ENCODE measurements at places on chromosomes 12 and 14.

DNA sequence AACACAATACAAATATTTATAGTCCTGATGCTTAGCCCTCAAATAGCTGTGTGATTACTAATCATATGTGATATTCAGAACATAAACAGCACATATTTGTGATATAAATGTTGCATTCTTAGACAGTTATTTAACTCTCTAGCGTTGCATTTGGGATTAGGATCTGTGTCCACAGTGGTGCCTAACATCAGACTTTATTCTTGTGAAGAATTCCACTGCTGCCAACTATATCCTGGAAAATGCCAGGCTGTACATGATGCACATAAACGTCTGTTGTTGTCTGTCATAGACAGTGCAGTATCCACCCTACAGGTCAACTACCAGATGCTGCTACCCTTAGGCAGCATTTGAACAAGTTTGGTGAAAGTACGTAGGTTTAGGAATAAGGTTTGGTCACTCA is 39.0 kb downstream of the SLC38A4 start:
- no peak for DNase-seq

- DNase-seq: no peak
These were observed 7.0 kb downstream of the MLF2 start for GRCh38 chr12:6745741-6746525.

DNA sequence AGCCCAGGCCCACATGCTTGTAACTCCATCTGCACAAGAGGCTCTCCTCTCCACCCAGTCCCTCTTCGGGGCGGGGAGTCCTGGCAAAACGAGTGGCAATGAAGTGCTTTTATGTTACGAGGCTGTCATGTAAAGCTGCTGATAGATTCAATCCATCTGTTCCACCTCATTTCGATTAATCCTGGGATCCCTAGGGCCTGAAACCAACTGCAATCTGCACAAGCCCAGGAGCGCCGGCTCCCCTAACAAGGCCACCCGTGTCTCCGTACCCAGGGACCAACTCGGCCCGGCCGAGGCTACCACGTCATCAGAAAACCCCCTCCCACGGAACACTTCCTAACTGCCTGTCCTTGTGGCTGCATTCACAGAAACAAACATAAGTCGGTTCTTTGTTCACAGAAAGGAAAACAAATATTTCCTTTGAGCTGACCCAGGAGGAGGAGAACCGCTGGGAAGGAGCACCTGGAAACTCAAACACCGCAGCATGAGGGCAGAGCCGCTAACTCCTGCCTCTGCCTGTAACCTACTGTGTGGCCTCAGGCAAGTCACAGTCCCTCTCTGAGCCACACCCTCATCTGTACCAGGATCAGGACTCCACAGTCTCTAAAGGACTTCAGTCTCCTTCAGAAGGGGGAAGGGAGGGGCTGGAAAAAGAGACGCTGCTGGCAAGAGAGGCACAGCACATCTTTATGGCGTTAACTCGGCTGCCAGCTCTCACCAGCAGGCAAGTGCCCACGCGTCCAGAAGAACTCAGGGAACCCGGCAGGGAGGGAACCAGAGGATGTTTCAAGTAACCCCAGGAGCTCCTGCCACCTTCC is 47.8 kb downstream of the CCDC88C start:
- DNase-seq: peak; percentile 70

- DNase-seq: no peak
These were observed 84.7 kb upstream of the TSPAN8 start for GRCh38 chr12:71242511-71242910.

GRCh38 chr12:90029317-90029716 is 320.7 kb upstream of the ATP2B1 start:
- no peak for DNase-seq

DNA sequence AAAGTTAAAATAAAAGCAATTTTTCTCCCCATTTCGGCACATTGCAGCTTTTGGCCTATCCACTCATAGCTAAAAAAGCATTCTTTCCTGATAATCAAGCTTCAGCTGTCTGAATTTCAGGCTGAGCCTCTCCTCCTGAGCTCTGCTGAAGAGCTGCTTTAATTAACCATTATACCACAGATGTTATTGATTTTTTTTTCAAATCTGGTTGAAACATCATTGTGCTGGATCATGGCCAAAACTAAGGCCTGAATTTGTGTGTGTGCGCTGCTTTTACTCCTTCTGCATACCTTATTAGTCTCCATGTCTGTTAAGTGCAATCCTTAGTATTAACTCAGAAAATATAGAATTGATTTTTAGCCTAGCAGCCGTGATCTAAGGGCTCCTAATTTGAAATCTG is 52.3 kb downstream of the MBIP start:
- no peak for DNase-seq

GRCh38 chr12:29299633-29300032 is 81.3 kb downstream of the ERGIC2 start:
- DNase-seq: no peak

GRCh38 chr12:96378319-96378718 is 21.9 kb downstream of the CDK17 start:
- DNase-seq: no peak

DNA sequence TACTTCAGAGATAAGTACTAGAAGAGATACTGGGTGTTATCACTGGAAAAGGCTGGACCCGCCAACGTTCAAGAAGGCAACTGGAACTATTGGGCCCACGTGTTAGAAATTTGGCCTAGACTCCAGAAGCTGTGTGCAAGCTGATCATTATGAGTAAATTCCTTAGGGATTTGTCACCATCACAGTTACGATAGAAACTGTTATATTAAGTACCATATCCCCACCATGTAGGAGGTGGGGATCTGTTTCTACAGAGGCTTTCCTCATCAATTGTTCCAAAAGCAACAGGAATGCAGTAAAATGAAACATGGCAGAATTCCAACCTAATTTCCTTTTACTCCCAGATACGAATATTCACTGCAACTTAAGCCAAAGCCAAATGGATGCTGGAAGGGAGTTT is 170.7 kb downstream of the NOVA1 start:
- DNase-seq: no peak

- DNase-seq: no peak
These were observed 4.1 kb downstream of the NINJ2 start for GRCh38 chr12:659090-659683.

- DNase-seq: no peak
These were observed 36.5 kb upstream of the ANO4 start for GRCh38 chr12:100758083-100758482.

- no peak for DNase-seq
These were observed 260.8 kb downstream of the KTN1 start for GRCh38 chr14:55840821-55841220.

GRCh38 chr14:102901633-102902032 is 20.8 kb upstream of the AMN start:
- DNase-seq: no peak

DNA sequence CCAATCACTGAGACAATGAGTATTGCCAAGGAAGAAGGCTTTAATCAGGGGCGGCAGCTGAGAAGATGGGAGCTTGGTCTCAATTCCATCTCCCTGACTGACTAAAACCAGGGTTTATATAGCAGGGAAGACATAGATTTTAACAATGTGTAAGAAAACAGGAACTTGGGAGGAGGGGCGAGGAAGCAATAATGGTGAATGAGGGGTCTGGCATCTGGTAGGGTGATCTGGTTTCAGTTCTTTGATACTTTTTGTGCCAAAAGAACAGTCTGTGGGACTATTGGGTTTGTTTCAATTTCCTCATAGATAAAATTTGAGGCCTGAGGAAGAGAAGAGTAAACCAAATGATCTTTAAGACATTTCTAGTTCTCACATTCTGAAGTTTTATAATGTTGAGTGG is 49.2 kb downstream of the FUT8 start:
- no peak for DNase-seq

- DNase-seq: no peak
These were observed 1215.4 kb upstream of the USP15 start for GRCh38 chr12:61044766-61045165.

DNA sequence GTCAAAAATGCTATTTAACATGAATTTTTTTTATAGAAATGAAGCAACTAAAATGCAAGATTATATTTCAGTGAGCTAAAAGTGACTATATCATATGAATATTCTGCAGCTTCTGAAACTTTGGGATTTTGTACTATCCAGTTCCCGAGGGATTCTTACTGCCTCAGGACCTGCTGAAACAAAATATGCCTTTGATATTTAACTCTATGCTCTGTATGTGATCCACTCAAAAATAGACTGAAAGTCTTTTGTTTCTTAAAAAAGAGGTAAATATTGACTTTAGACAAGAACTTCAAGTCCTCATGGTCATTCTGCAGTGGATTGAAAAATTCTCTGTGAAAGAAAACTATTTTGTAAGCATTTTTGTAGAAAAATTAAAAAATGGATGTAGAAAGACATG is 22.4 kb downstream of the CNTN1 start:
- no peak for DNase-seq

- no peak for DNase-seq
These were observed 53.7 kb downstream of the PLEKHA5 start for GRCh38 chr12:19183121-19183838.

- no peak for DNase-seq
These were observed 157.4 kb upstream of the FOXG1 start for GRCh38 chr14:28608851-28609828.

DNA sequence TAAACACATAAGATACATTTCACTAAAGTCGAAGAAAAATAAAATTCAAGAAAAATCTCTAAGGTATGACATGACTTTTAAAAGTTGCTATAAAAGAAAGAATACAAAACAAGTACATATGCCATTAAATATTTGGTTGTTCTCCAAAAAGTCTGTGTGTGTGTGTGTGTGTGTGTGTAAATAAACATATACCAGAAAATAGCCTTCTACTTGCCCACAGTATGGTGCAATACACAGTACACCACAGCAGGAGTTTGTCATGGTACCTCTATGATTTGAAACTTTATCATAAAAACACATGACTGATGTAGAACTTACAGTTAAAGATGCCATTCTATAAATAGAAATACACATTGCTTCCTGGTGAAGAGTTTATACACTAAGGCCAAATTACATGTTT is 692.7 kb upstream of the MGAT4C start:
- DNase-seq: no peak

- DNase-seq: no peak
These were observed 13.6 kb upstream of the AQP2 start for GRCh38 chr12:49936925-49937324.

DNA sequence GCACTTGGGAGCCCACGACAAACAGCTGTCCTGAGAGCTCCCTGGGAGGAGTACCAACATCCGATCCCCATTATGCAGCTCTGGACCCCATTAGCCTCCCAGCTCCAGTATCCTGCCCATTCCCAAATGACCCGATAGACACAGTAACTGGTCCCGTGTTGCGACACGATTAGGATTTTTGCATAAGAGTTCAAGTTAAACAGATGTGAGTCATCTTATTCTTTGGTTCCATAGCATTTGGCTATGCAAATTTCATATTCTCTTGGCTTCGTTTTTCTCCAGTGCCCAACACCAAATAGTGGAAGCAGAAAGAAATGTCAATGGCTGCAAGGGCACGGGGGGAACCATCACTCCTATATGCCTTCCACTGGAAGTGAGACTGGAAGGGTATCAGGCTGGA is 43.0 kb upstream of the LRRC10 start:
- no peak for DNase-seq

- DNase-seq: peak; percentile 18
These were observed 84.4 kb downstream of the VWF start for GRCh38 chr12:6039894-6040601.

DNA sequence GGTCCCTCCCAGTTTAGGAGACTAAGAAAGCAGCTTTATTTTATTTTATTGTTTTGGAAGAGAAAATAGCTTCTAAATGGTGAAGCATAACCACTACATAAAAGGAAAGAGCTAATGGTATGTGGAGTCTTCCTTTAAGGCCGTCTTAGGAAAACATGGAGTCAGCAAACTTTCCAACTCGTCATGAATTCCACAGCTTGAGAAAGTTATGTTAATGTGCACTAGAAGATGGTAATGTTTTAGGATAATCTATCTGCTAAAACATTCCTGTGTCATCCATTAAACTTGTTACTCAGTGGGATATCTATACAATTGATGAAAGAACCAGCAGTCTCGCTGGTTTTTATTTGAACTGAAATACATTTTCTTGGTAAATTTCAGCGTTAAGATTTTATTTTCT is 448.4 kb upstream of the SEL1L start:
- DNase-seq: no peak

GRCh38 chr12:26204612-26205289 is 9.4 kb downstream of the SSPN start:
- no peak for DNase-seq

All from T-helper 2 cell treated with Interferon-gamma antibody and Interleukin-4, amounts not matched to agents 5 μg/mL and 100 μg/mL, for 36 hours (primary cell).